ENCODE measurements at places on chromosomes 5 and 9.

- no peak for DNase-seq
These were observed 51.2 kb upstream of the ZNF608 start for GRCh38 chr5:124797665-124798087.

DNA sequence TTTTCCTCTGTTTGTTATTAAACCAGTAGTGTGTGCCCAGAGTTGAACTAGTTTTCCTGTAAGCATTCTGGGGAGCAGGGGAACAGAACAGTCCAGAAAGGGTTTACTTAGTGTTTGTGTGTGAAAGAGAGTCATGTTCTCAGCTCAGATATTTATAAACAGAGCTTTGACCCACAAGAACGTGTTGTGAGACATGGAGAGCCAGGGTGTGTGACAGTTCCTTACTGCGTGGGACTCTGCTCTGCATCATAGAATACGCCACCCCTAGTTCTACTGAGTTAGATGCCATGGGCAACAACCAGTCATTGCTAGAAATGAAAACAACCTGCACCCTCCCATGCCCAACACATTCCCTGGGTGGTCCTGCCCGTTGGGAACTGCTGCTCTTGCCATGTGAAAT is 330.7 kb downstream of the NDUFS4 start:
- no peak for DNase-seq

- no peak for DNase-seq
These were observed 20.5 kb downstream of the SLC1A1 start for GRCh38 chr9:4510546-4511322.

- DNase-seq, result no peak
These were observed 152.9 kb upstream of the CHD1 start for GRCh38 chr5:99081711-99082110.

DNA sequence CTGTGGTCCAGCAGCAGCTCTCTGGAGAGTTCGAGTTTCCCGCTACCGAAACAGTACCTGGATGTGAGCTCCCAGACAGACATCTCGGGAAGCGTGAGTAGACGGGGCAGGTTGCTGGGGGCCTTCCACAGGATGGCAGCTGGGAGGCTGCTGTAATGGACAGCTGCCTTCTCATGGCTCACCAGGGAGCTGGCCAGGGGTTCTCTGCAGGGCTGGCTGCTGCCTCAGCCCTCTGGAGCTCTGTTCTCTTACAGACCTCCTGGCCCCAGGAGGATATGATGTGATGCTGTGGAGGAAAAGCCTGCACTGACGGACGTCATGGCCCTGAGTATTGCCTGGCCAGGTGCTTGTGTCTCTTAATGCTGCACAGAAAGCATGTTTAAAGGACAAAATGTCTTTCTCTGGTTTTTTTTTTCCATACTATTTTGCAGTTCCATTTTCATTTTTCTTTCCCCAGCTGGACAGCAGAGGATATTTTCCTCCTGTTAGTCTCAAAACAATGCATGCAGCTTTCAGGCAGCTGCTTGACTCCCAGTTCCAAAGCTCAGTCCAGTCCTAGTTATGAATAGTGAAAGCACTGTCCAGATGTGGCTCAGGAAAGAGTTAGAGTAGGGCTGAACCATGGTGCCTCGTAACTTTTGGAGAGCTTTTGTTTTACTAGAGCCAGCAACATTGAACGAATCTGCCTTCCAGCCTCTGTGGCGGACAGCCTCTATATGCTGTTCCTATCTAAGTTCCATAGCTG is 77.5 kb upstream of the RARS1 start:
- DNase-seq, result no peak

Measured in kidney (tissue), 22 donors.